ENCODE measurements at places on chromosomes 12 and 14. TPM values are rescaled to one million over a fixed set of nuclear protein-coding genes. Genes with fewer than 3 reads are reported as not detected.

NEDD1 gene
- total RNA-seq = 2.8 TPM

C1R gene
- total RNA-seq = 2,276 TPM

SMCO2 gene
- total RNA-seq = not detected

CPNE6 gene
- total RNA-seq = 0.12 TPM

DNA sequence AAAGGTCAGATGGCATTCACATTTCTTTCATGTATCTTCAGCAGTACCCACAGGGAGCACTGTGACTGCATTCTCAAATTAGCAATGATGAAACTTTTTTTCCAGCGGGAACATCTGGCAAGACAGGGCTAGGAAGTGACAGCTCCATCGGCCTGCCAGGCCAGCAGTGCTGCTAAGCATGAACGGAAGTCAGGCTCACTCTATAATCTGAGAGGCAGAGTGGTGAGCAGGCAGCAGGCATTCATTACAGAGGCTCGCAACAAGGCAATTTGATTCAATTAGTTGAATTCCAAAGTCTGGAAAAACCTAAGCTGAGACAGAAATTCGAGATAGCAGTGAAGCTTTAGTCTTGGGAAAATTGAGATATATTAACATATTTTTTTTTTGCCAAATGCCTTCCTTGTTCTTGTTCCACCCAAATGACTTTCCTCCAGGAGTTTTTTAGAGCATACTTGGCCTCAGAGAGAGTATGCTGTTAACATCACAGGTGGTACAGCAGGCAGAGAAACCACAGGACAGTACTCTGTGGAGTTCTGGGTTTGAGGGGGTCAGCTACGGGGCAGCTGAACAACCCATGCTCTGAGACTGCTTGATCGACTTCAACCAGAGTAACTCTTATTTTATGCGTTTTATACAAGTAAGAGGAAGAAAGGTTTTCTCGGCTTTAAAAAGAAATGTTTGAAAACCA lies 414.9 kb downstream of the APAF1 start:
- no peak for DNase-seq

DNA sequence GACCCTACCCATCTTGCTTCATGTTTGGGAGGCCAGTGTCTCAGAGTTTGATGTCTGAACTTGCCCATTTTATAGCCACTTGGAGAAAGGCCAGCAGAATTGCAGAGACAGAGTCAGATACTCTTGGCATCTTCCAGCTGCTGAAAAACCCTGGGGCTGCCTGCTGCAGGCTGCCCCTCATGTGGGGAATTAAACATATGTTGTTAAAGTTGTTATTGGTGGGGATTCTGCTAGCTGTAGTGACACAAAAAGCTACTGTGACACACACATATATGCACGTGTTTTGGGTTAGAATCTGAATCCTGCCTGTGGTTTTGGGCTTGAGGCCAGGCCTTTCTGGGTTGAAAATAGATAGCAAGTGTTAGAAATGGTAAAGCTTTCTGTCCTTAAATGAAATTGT lies 1288.4 kb downstream of the AACS start:
- DNase-seq = no peak

DNA sequence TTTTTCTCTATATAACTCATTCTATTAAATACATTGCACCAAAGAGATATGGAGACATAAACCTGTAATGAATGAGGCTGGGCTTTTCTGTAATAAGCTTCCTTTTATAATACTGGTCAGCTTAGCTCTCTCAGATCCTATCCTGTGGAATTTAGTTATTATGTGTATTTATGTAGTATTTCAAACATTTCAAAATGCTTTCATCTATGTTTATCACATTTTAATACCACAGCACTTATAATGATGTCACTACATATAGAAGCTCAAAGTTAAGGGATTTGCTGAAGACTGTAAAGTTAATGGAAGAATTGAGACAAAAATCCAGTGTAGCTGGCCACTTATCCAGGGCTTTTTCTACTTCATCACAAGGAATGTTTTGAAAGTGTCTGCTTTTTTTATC lies 11.4 kb downstream of the ANG start:
- no peak for DNase-seq

GRCh38 chr14:54754623-54755386 lies 147.8 kb downstream of the GCH1 start:
- no peak for DNase-seq

DNA sequence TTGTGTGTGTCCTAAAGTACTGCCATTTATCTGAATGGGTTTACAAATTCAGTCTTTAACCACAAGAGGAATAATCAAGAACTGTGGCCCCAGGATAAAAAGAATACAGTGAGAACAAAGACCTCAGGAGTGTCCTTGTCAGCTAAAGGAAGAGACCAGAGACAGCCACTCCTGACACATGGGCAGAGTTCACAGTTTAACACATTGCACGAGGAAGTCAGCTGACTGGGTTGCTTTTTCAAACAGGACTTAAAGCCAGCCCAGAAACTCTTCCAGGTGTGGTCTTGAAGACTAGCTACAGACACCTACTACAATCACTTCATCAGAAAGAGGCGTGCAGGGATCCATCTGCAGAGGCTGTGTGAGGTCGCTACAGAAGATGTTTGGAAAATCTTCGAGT lies 42.8 kb downstream of the GNS start:
- no peak for DNase-seq

Data from right lobe of liver (tissue), 6 donors.